Renal cortical epithelial cell (primary cell): ENCODE measurements at places on chromosomes 4 and X.

- no peak for DNase-seq
Measured at GRCh38 chr4:181224852-181225251, 1018.4 kb upstream of the TENM3 start.

DNA sequence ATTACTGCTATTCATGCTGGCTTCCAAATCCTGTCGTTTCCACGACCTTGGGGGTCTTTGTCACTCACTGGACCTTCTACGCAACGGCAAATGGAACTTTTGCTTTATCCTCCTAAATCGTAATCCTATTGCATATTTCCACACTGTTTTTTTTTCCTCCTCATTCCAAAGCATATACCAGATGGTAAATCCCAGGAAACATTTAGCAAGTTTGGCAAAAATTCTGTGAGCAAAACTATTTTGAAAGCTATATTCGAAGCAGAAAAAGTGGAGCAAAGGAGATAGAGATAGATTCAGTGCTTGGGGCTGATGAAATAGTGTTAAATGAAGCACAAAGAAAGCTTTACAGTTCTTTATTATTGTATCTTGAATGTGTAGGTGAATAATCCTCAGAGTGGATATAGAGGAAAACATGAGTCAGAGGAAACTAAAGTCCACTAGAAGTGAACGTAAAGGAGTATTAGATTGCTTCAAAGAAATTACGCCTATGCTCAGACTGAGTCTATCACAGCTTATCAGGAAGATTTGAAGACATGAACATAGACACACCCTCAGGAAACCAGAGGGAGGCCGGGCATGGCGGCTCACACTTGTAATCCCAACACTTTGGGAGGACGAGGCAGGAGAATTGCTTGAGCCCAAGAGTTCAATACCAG is 50.2 kb upstream of the FAM9A start:
- DNase-seq = no peak

DNA sequence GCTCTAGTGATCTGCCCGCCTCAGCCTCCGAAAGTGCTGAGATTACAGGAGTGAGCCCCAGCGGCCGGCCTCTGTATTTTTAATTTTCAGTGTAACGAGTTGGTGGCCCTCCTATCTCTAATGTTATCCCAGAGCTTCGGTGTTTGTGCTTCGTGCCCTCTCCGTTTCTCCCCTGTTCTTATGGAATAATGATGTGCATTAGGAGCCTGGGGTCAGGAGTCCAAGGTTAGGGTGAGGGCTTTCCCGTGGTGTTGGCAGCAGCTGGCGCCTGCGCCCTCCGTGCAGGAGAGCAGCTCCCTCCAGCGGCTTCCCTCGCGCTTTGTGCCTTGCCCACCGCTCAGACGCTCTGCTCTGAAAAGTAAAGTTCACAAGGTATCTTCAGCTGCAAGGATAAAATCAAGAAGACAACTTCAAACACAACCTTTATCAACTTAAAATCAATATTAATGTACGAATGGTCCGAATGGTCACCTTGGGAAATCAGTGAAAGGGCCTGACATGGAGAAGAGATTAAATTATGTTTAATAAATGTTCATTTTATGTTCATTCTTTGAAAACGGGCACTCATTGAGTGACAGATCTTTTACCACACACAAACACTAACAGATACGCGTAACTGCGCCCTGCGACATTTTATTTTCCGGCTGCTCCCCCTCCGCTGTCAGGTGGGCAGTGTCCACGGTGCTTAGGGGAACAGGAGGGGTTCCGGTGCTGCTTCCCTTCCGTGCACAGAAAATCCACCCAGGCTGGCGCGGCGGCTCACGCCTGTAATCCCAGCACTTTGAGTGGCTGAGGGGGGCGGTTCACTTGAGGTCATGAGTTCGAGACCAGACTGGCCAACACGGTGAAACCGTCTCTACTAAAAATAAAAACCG is 62.4 kb downstream of the TRAPPC11 start:
- peak; percentile 51 for DNase-seq

DNA sequence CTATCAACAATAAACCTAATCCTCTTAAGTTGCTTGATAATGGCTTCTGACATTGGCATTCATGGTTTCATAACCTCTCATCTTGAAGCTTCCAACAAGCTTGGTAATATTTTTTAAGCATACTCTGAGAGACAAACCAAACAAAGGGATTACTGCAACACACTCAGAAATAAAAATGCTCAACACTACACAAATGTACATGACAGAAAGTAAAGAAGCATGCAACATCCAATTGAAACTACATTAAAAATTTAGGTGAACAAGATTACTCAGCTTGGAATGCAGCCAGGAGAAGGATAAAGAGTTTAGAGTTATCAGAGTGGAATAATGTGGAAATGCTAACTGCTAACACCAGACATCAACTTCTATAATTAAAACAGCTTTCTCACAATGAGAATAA is 1136.6 kb upstream of the PABPC4L start:
- DNase-seq = no peak

DNA sequence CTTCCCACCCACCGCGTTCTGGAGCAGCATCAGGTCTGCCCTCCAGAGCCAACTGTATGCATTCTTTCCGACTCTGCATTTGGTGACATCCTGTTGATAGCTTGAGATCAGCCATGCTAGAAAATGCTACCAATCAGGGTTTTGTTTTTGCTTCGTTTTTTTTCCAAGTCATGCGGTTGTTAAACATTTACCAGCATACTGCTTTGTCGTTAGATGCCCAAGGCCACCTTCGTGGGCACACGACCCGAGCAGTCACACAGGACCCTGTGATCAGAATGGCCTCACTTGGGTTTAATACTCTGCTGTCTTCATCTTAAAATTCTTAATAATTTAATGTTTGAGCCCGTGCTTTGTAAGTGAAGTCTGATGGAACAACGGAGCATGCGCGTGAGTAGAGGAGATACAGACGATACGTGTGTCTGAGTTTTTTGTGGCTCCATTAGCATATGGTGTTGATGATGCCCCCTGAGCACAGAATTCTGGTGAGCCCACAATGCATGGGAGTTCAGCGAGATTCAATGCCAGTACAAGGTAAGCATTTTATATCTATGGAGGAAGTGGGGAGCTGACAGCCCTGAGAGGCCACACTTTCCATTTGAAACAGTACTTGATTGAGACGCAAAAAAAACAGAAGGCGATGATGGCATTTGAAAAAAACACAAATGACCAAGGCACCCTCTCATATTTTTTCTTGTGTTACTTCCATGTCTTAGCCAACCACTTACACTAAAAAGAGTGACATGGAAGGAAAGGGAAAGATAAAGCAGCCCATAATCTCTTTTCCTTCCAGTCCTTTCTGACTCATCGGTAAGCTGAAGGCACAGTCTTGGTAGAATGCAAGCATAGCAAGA is 323.6 kb downstream of the BCOR start:
- peak; percentile 66 for DNase-seq

DNA sequence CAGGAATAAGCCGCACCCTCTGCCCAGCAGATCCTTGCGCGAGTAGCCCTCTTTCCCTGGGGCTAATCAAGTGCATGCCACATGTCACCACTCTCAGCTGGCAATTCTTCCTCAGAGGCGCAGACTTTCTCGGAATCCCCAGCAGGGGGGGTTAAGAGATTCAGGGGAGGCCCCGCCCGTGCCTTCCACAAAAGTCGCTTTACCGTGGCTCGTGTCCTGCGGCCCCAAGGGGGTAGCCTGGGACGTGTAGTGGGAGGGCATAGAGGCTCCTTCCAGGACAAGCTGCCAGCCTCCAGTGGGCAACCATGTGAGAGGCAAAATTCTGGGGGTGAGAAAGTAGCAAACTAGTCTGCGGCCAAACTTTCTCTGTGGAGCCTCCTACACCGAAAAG is 652 bp downstream of the SRPX start:
- DNase-seq = peak; percentile 23

DNA sequence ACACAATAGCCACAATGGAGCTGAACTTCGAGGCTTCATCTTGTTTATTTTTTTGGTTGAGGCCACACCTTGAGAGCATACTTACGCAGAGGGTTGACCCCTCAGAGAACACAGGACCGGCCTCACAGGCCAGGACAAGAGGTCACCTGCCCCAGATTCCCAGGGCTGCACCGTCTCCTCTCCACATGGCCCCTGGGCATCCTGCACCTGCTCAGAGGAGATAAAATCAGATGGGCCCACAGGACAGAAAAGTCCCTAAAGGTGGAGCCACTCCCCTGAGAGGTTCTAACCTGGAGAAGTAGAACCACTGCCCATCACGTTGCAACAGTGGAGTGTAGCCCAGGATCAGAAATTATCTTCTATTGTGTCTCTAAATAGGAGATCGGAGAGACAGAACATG is 1.1 kb upstream of the CLDN24 start:
- DNase-seq = no peak

- DNase-seq = no peak
Measured at GRCh38 chrX:120087289-120088017, 10.0 kb upstream of the RHOXF2B start.

DNA sequence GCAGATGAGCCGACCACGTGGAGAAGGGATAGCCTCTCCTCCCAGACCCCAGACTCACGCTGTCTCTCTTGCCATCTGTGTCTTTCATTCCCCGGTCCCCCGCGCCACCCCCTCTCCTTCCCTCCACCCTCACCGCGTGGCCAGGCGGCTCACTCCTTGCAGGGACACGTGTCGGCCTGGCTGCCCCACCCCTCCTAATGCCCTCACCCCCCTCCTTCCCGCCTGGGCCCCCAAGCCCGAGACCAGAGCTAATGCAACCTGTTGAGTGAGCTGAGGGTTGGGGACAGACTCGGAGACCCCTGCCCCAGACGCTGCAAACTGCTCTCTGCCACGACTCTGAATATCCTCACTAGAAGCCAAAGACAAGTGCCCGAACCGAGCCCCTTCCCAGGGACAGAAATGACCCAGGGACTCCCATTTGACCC is 1.8 kb downstream of the SLC38A5 start:
- DNase-seq = no peak

GRCh38 chr4:120554086-120554485 is 368.4 kb downstream of the PRDM5 start:
- no peak for DNase-seq

GRCh38 chr4:150160473-150160872 is 82.2 kb downstream of the DCLK2 start:
- DNase-seq = peak; percentile 58

- DNase-seq = no peak
Measured at GRCh38 chr4:62130230-62130629, 930.1 kb downstream of the ADGRL3 start.

DNA sequence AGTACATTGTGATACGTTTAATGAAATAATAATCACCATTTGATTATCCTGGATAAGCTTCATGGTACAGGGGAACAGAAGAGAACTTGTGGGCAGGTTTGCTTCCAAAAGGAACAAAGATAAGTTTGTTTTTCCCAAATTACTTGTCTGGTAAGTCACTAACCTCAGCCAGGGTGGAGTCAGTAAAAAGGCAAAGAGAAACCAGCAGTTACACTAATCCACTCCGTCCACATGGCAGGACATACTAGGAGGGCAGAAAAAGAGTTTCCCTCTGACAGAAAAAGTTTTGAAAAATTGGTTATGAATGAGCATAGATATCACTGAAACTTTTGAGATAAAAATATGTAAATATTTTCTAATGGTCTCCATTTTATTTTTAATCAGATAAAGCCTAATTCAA is 285.9 kb downstream of the IL15 start:
- no peak for DNase-seq

DNA sequence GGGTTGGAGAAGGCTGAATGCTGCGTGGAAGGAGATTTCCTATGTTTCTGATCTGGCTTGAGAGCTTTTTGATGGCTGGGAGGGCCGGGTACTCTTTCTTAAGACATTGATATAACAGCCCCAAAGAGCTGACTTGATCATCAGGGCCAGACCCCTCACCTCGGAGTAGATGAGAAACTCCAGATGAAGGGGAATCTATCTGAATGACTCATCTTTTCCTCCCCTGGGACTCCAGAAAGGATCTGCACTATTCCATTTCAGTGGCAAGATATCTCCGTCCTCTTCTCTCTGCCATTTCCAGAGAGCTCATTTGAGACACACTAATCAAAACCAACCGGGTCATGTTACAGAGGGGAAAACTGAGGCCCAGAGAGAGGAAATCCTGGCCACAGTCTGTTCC is 92.9 kb upstream of the MSX1 start:
- no peak for DNase-seq

DNA sequence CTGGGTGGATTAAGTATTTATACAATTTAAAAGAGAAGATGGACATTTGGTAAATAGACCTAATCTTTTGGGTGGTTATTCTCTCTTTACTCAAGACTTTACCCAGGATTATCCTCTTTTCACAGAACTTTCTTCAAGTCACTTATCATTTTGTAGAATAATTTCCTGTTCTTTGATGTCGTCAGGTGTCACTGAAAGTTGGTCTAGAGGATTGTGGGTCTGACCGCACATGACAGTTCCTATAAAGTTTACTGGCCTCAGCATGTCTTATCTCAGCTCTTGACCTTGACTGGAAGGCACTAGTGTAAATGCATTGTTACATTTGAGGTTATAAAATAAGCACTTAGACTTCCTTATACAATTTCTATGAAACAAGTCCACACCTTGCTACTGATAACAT is 139.9 kb upstream of the SLC4A4 start:
- DNase-seq = no peak

GRCh38 chrX:120090208-120090607 is 12.7 kb upstream of the RHOXF2B start:
- no peak for DNase-seq

DNA sequence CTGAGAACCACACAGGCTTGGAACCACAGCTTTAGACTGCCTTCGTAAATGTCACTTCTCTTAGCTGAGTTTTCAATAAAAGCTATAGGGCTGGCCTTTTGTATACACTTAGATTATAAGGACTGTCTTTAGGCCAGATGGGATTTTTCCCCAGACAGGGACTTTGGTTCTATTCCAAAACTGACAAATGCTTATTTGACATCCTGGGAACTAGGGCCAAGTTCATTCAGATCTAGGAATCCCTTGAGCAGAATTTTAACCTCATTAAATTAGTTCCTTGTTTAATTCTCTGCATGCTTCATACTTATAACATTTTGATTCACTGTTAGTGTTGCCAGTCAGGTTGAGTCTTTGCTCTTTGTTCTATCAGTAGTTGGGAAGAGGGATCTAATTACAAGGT is 23.1 kb downstream of the ZRSR2 start:
- no peak for DNase-seq

GRCh38 chr4:121712001-121712651 is 15.3 kb upstream of the ANXA5 start:
- no peak for DNase-seq

GRCh38 chr4:75655562-75655961 is 17.6 kb downstream of the G3BP2 start:
- DNase-seq = no peak

DNA sequence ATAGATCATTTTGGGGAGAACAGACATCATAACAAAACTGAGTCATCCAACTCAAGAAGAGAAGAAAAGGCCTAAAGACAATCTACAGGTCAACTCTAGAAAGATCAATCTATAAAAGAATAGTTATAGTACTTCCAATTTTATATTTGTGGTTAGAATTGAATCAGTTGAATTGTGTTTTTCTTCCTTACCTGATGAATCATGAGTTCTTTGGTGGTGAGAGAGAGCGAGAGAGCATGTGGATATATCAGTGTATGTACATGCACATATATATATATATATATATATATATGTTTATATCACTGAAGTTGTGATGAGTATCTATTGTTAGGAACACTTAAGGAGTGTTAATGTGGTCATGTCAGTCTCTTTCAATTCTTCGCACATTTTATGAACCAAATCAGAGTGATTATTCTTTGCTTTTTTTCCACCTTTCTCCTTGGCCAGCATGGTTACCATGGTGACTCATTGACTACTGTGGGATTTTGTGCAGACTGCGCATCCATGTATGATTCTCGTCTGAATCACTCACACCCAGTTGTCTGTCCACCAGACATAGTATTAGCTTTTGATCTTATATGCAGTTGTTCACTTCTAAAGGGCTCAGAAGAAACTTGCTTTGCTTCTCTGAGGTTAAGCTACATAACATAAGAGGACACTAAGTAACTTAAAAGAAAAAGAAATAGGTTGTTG is 90.4 kb upstream of the RAB40AL start:
- peak; percentile 18 for DNase-seq

- DNase-seq = no peak
Measured at GRCh38 chr4:173432430-173432829, 33.5 kb upstream of the SCRG1 start.
